ENCODE measurements at places on chromosomes 13 and 19.

DNA sequence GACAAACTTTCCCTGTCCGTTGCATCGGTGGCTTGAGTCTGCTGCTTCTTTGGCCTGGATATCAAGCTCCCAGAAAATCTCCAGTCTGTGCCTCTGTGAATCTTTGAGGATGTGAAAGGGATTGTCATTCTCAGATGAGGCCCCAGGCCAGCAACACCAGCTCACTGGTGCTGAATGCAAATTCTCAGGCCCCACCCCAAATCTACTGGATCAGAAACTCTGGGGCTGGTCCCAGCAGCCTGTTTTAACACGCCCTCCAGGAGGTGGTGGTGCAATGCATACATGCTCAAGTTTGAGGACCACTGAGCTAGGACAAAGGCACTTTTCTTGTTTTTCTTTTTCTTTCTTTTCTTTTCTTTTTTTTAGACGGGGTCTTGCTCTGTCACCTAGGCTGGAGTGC is 23.6 kb downstream of the TNFSF11 start:
- no peak for DNase-seq

DNA sequence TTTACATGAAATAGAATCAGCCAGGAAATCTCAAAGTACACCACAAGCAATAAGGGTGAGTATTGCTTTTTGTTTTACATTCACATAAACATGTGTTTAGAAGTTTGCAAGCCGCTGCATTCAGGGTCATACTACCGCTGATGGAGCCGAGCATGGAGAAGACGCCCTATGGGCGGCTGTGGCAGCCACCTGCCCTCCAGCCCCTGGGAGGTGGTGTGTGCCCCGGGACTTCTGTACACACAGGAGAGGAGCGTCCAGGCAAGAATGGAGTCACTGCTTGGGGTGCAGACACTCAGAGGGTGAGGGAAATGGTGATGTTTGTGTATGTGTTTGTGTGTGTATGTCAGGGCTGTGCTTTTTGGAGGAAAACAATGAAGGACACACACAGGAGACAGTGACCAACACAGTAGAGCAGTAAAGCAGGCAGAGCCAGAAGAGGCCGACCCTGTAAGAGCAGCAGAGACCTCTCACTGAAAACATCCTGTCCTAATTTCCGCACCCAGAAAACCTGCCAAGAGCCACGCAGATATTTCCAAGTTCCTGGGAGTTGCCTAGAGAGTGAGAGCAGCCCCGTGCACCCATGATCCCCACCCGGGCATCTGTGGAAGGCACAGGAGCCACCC is 108.1 kb upstream of the GJB6 start:
- DNase-seq, result no peak

DNA sequence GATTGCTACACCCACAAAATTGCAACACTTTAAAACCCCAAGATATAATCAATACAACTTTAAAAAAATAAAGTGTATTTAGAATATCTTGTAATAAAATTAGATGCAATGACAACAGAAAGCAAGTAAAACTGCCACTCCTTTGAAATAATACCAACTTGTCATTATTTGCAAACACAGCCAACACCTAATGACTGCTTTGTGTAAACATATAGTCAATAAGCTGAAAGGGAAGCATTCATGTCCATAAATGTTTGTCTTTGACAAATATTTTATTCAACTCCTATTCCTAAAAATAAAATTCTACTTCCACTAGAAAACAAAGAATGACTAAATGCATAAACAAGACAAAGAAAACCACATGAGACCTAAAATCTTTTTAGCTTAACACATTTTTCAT is 6.6 kb downstream of the SMAD9 start:
- no peak for DNase-seq

DNA sequence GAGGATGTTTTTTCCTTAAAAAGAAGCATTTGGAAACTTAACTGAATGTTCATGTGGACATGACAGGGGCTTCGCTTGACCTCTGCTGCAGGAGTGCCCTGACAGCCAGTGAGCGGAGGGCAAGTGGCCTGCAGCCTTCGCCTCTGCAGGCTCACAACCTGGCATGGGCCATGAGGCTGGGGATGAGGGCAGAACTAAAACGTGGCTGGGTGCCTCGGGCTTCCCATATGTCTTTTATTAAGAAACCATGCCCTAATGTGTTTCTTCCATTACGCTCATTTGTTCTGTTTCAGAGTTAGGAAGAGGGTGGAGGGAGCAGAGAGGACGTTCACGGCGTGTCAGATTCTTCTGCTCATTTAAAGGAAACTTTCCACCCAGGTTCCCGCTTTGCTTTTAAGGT is 2.9 kb downstream of the ARHGEF7 start:
- DNase-seq, result no peak

GRCh38 chr13:105363261-105364190 is 1171.9 kb downstream of the EFNB2 start:
- DNase-seq, result no peak

DNA sequence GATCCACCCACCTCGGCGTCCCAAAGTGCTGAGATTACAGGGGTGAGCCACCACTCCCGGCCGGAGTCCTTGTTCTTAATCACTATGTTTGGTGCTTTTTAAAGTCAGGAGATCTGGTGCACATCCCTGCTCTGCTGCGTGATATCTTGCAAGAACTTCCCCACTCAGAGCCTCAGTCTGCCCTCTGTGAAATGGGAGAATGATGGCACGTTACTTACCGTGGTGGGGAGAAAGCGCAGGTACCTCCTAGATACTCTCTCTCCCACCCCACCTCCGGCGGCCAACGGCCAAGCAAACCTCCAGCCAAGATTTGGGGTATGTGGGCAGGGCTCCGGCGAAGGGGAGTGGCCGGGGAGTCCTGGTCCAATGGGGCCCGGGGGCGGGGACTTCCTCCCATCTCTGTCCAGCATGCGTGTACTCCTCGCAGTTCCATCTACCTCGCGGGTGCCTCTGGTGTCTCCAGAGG is at the start of gene RYR1:
RYR1 (plus strand) TSS at position 424 of the 466 bp plus-strand sequence. CDS start 139 bp downstream, outside the sequence.
- DNase-seq, result peak; percentile 79

DNA sequence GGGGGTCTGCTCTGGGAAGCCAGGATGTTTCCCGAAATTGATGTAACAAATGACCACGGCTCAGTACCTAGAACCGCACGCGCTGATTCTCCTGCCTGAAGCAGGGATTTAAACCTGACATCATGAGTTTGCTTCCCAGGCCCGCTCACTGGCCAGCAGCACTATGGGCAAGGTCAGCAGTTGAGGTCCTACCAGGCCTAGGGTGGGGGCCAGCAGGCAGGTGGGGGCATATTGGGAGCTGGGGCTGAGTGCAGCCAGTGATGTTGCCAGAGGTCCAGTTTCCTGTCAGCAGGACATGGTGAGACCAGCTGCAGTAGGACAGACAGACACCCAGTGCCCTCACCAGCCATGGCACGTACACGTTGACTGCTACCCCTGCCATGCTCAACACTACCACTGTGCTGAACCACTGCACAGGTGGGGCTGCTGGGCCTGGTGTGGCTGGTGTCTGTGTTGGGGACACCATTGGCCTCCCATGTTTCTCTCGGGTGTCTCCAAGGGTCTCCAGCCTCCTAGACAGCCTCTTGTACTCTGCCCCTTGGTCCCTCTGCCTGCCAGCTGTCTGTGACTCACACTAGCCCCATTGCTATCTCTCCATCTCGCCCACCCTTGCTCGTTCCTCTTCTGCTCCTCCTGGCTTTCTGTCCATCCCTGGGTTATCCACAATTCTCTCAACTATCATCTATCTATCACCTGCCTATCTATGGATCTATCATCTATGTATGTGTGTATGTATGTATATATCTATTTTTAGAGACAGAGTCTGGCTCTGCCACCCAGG is 1.1 kb upstream of the C19orf85 start:
- no peak for DNase-seq

- DNase-seq, result no peak
Measured at GRCh38 chr13:74675182-74675581, 541.0 kb upstream of the KLF12 start.

DNA sequence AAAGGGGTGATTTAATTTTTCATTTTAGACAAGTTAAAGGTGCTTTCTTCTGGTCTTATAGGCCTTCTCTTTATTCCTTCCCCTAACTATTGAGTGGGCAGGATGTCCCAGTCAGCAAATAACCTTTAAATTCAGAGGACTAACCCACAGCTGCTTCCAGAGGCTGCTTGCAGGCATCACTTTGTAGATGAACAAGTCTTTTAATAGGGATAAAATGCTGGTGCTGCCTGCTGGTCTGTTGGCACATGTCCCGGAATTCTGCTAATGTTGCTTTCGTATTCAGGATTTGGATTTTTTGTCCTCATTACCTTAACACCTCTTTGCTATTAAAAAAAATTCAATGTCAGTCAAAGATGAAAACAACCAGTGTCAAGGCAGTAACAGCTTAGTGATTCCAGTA is 132.7 kb upstream of the KL start:
- DNase-seq, result no peak

GRCh38 chr19:13926715-13927114 is 11.5 kb downstream of the PODNL1 start:
- DNase-seq, result no peak

DNA sequence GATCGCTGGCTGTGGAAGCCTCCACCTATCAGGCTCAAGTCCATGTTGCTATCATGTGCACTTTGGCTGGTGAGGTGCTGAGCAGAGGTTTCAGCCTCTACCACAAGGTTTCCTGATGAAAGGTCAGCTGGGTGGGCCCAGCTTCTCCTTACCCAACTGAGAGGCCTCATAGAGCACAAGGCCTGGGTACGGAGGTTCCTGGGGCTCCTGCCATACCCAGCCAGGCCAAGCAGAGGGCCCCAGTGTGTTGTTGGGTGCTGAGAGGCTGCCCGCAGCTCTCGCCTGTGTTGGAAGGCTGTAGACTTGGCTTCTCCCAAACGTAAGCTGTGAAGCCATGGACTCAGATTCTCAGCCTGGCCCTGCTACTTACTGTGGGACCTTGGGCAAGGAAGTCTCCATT is 28.2 kb downstream of the ACTN4 start:
- no peak for DNase-seq

- DNase-seq, result no peak
Measured at GRCh38 chr13:108342369-108343289, 73.1 kb downstream of the TNFSF13B start.

DNA sequence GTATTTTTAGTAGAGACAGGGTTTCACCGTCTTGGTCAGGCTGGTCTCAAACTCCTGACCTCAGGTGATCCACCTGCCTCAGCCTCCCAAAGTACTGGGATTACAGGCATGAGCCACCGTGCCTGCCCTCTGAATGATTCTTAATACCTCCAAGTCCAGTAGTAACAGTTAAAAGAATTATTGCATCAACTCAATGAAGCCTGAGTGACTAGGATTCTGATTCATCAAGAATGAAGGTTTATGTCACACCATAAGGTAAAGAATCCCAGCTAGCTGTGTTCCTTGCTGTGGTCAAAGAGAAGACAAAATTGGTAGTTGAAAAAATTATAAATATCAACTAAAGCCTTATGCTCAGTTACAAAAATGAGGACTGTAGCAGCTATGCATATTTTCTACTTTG is 81.2 kb upstream of the ABCC4 start:
- DNase-seq, result no peak

DNA sequence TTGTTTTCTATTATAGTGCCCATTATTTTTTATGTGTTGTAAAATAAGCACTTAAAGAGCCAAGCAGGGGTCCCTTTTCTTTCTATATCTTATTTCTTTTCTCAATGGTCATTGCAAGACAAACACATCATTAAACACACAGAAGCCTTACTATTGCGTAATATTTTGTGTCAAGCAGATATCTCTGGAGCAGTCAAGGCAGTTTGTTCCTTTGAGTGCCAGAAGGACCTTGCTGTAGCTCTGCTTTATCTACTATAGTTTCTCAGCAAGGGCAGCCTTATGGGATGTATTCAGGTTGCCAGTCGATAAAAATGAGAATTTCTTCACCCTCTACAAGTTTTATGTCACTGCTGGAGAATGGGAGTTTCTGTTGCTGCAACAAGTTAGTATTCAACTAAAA is 319.3 kb downstream of the TDRD3 start:
- no peak for DNase-seq

GRCh38 chr13:90868321-90868920 is 479.1 kb upstream of the MIR17HG start:
- DNase-seq, result no peak

DNA sequence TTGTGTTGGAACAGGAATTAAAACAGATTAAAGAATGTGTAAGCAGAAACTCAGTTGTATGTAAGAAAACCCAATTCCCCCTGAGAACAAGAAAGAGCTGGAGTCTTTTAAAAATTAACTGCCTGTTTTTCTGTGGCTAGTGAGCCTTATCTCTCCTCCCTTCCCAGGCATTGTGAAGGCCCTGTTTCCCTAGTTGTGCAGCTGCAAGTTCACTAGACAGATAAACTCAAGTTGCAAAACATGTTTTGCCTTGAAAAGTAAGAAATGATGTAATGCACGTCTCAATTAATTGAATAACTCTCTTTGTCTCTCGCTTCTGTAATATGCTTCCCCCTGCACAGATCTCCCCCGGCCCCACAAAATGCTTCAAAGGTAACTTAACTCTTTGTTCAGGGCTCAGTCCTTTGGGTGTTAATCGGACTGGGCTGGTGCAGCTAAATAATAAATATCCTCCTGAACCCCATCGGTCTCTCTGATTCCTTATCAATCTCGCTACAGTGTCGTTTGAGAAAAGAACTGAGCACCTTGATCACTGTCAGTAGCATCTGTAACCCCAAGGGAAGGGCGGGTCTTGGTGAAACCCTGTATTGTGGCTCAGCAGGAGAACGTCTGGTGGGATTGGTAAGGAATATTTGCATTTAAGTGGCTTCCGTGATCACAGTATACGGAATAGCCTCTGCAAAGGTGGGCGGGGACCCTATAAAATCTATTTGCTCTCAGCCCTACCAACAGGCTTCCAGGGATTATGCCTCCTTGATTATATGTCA is 1.6 kb upstream of the ZNF556 start:
- no peak for DNase-seq

GRCh38 chr13:53382008-53382407 is 353.4 kb downstream of the OLFM4 start:
- DNase-seq, result no peak

All from left forelimb (tissue), 1 donor.